Left colon (tissue), 2 donors: ENCODE measurements at places on chromosomes 3 and 15. TPM values are rescaled to one million over a fixed set of nuclear protein-coding genes. Genes with fewer than 3 reads are reported as not detected.

DNA sequence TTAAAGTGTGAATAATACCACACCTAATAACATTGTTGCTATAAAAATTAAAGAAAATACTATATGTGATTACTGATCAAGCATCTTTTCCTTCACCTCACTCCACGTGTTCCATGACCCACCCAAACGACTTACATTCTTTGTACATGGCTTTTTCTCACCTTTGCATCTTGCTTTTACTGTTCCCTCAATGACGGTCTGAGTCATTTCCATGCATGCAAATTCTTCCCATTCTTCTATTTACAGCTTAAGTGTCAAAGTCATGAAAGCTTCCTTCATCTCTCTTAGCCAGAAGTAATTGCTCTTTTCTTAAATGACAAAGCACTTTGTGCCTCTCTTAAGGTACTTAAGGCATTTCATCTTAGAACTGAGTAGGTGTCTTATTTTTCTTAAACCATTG is 64.0 kb downstream of the GREM1 start:
- DNase-seq = no peak

DNA sequence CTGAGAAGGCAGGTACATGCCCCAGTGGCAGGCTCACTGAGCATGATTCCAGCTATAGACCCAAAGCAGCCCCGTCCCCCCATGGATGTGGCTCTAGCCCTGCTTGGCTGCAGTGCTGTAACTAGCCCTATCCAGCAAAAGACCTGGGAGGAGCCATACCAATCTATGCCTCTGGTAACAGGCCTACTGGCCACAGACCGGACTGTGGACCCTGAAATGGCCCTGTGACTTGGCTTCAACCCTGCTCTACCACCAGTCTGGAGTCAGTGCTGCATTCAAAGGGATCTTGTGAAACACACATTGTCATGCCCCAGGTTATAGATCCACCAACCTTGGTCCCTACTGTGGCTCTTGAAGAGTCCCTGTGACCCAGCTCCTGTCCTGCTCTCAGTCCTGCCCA is 46.7 kb downstream of the OXSM start:
- no peak for DNase-seq

GRCh38 chr3:176354843-176355242 is 842.4 kb downstream of the TBL1XR1 start:
- no peak for DNase-seq

DNA sequence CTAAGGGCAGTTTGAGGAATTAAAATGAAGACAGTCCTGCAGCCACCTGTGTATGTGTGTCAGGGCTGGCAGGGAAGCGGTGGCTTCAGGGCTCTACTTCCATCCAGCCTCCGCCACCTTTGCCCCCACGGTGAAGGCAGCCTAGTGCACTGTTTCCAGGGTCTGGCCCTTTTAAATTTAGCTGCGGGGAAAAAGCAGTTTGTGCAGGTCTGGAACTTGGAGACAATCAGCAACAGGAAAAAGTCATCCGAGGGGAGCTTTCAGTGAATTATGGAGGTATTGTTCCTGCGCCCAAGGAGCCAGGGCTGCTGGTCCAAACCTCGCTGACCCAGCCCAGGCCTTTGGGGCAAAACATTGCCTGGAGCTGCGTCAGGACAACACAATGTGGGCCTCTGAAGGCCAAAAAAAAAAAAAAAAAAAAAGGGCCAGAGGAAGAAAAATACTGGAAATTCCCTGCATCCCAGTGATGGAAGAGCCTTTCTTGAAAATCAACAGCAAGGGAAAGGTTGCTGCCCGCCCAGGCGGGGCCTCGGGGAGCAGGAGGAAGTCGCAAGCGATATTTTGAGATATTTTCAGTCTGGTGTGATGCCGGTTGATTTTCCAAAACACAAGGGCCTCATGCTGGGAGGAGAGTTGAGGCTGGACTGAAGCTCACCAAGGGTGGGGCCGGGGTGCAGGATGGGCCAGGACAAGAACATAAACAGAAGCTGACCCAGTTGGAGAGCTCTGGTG is 25.5 kb upstream of the FGD5 start:
- no peak for DNase-seq

- no peak for DNase-seq
Observed at GRCh38 chr3:149613988-149614387, 43.8 kb downstream of the WWTR1 start.

DNA sequence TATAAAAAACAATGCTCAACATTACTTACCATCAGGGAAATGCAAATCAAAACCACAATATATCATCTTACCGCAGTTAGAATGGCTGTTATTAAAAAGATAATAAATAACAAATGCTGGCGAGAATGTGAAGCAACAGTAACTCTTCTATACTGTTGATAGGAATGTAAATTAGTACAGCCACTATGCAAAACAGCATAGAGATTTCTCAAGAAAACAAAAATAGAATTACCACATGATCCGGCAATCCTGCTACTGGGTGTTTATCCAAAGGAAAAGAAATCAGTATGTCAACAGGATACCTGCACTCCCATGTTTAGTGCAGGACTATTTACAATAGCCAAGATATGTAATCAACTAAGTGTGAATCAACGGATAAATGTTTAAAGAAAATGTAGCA is 48.1 kb downstream of the ADAM10 start:
- no peak for DNase-seq

DNA sequence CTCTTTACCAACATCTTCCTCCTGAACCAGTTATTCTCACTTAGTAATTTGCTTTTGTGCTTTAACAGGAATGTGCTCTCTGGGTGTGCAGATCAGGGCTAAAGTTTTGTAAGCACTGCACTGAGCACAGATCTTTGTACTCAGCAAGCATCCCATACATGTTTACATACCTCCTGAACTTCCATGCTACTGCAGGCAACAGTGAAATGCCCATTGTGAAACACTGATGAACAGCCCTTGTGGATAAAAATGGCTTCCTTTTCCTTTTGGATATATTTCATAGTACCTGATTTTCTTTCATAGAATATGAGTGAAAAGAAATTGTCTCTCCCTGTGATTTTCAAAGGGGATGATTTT is 855.9 kb downstream of the MCTP2 start:
- DNase-seq = no peak

DNA sequence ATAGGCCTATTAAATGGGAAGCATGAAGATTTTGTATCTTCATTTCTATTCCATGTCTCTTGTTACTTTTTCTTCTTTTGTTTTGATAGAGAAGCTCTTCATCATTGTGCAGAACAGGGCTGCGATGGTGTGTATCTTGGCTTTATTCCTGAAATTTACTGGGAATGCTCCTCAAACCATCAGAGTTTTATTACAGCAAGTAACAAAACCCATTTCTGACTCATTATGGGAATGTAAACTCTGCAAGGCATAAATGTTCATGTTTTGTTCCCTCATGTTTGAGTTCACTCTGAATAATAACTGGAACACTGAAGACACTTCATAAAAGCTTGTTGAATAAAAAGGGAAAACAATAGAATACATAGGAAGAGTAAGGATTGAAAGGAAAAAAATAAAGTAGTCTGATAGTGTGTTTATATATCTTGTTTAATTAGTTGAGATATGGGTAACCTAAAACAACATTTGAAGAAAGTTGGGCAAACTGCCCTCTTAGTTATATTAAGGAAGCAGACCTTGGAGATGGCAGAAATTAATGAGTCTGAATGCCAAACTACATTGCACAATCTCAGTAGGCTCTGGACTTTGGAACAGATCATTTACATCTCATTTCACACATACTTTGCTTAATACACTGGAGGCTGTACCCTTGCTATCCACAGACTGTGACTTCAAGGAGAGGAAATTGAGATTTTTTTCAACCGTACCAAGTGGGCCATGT is 521.5 kb downstream of the GRM7 start:
- DNase-seq = no peak

DNA sequence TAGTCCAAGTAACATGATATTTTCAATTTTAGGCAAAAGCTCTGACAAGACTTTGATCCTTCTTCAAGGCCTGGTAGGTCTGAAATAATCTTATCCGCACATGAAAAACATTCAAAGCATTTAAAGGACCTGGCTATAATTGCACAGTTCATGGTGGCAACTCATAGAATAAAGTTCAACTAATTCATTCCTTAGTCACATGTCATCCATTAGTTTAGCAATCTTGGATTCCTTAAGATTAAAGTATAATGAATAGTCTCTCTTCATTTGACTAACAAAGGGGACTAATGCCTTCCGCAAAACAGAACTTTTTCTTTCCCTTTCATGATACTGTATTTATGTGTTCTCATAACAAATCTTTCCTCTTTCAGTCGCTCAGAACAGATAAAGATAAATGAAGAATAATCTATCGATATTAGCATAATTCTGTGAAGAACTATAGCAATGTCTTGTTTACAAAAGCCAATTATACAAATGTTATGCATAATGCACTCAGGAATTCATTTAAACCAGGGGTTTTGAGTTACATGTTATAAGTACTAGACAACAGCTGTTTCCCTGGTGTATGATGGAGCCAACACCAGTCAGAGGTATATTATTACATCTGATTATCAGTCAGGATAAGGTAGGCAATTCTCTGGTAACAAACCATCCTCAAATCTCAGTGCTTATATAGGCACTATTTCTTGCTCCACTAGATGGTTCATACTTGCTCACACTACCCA is 172.5 kb downstream of the POTEB3 start:
- DNase-seq = no peak

GRCh38 chr15:36831125-36831903 is 251.9 kb downstream of the CDIN1 start:
- no peak for DNase-seq

DNA sequence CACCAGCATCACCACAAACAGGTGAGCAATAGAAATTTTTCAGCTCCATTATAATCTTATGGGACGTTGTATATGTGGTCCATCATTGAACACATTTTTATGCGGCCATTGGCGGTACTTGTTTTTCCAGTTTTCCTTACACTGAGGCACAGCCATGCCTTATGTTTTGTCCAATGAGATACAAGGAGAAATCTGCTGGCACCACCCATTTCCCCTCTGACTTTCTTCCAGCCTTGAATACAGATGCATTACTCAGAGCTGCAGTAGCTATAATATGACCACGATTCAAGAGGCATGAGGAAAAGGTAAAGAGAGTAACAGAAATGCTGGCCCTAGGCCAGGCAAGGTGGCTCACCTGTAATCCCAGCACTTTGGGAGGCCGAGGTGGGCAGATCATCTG is 9.0 kb upstream of the PIK3R4 start:
- DNase-seq = no peak

- DNase-seq = no peak
Observed at GRCh38 chr3:59998058-59998457, 948.2 kb upstream of the CFAP20DC start.

DNA sequence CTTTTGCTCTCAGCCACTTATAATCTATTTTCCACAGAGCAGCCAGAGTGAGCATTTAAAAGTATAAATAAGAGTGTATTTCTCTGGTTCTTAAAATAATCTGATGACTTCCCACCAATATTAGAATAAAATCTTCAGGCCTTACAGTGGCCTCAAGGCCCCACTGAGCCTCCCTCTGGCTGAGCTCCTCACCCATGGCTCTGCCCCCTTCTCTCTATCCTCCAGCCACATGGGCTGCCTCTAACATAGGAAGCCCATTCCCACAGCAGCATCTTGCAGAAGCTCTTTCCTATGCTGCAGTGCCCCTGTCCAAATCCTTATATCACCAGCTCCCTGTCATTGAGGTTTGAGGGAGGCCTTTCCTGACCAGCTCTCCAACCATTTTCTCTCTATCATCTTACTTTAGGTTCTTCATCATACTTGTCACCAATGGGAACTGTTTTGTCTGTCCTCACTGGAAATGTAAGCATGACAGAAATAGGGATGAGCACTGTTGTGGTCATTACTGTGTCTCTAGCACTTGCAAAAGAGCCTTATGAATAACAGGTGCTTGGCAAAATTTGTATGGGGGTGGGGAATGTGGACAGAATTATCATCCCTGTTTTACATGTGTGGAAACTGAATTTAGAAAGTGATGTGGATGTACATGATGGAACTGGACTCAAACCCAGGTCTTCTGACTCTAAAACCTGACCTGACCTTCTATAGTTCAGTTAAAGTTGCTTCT is 250.6 kb downstream of the NR1D2 start:
- no peak for DNase-seq

DNA sequence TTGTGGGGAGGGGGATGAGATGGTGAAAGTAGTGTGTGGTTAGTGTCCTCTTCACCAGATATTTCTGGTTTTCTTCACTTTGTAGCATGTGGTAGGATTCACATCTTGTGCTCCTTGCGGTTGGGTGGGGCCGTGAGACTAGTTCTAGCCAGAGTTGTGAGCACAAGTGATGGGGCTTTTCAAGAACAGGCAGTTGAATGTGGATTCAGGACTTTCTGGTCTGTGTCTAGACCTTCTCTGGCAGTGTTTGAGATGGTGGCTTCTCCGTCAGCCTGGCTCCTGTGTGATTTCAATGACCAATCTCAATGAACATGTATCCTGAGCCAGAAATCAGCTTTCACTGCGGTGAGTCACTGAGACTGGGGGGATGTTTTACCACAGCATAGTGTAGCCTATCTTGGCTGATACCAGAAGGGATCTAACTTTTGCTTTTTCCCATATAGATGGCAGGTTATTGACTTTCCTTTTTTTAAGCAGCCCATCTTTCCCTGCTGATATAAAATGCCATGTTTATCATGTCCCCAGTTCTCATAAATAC is 82.6 kb downstream of the RPLP1 start:
- no peak for DNase-seq

- DNase-seq = no peak
Observed at GRCh38 chr3:81005992-81006391, 755.5 kb downstream of the GBE1 start.

DNA sequence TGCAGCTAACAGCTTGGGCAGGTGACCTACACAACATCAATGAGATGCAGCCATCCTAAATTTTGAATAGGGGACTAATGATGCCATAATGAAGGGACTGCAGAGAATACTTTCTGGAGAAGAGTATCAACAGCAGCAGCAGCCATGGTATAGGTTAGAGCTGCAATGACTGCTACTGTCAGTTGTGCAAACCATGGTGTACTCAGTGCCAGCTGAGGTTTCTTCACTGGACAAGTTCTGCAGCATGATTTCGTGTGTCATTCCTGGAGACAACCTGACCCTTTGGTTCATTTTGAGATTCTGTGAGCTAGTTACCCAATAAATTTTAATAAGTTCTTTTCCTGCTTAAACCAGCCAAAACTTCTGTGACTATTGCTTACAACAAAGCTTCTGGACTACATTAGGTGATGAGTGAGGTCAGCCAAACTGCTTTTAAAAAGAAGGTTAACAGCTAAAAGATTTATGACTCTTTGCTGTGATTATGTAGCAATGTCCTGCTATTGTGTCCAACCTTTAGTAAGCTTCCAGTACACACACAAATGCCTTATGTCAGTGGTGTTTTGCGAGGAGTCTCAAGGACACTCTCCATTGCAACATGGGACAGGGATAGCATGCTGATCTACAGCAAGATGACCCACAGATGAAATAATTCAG is 4.8 kb upstream of the DAZL start:
- DNase-seq = no peak

- no peak for DNase-seq
Observed at GRCh38 chr3:129036222-129037092, 24.1 kb upstream of the GP9 start.

Gene SLC6A11
- not detected for total RNA-seq

Gene DNAH12
- total RNA-seq = 0.09 TPM

Gene AADACL2
- 0.18 TPM for total RNA-seq

Gene SOX14
- total RNA-seq = not detected

Gene TLR9
- total RNA-seq = 0.42 TPM

Gene KBTBD13
- not detected for total RNA-seq

Gene DYNLT2B
- total RNA-seq = 1.7 TPM

Gene SFMBT1
- 18.8 TPM for total RNA-seq

Gene HDAC11
- 28.2 TPM for total RNA-seq

Gene GOLGA8G
- not detected for total RNA-seq
